Stimulated activated naive CD4-positive, alpha-beta T cell treated with Interleukin-2 at 50 U/mL for 16 hours (primary cell): ENCODE measurements at places on chromosomes 2 and 18.
A peak's percentile ranks its signal among the peaks of the same experiment; 100 is the strongest.

GRCh38 chr2:74817304-74817675 lies 16.6 kb upstream of the HK2 start:
- no peak for DNase-seq

GRCh38 chr2:105935063-105935462 lies 190.4 kb downstream of the NCK2 start:
- DNase-seq, result no peak

GRCh38 chr2:28359222-28360057 lies 33.2 kb upstream of the FOSL2 start:
- DNase-seq, result peak; percentile 79

GRCh38 chr2:119174216-119174992 lies 15.9 kb upstream of the C1QL2 start:
- peak; percentile 19 for DNase-seq

- DNase-seq, result no peak
Measured at GRCh38 chr2:133483181-133483580, 85.1 kb downstream of the NCKAP5 start.

- no peak for DNase-seq
Measured at GRCh38 chr2:227774011-227774624, 28.4 kb downstream of the SCYGR8 start.

GRCh38 chr18:10536280-10536679 lies 10.5 kb downstream of the NAPG start:
- DNase-seq, result no peak

- DNase-seq, result no peak
Measured at GRCh38 chr18:21361307-21361880, 119.4 kb downstream of the GREB1L start.

DNA sequence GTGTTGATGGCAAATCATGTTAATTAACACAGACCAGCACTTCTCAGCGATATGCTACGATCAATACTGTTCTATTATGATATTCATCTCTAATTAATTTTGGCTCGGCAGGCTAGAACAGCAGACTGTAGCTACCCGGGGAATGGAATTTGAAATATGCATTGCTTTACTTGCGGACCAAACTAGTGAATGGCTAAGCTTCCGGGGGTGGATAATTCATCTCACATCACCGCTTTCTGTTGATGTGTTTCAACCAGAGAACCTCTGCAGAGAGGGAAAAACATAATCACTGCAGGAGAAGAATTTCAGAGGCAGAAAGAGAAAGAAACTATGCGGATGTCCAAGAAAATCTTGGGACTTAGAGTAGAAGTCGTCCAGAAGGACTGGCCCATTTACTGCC lies 490.9 kb downstream of the STK39 start:
- no peak for DNase-seq

DNA sequence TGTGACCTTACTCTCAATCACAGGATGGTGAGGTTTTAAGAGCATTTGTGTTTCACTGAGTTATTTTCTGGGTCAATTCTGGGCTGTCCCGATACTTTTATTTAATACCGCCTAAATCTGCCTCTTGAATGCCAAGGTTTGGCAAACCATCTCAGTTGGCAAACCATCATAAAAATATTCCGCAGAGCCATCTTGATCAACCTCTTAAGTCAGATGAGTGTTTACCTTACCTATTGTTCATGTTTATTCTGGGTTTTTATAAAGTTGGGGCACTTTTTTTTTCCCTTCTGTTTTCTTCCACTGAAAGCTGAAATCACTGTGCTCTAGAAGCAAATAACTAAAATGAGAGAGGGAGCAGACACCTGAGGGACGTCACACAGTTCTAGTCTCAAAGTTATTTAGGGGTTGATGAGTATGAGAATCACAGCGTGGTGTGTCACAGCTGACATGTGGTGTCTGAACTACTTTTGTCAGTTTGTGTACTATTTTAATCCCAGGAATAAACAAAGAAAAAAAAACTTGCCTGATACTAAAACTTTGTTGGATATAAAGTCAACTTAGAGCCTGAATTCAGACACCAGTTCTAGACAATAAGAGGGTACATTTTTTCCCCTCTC lies 48.6 kb downstream of the ETAA1 start:
- no peak for DNase-seq
